ENCODE measurements at places on chromosomes 3 and 15.

GRCh38 chr15:57217778-57218598, 158.3 kb upstream of the CGNL1 start:
- DNase-seq, result no peak

DNA sequence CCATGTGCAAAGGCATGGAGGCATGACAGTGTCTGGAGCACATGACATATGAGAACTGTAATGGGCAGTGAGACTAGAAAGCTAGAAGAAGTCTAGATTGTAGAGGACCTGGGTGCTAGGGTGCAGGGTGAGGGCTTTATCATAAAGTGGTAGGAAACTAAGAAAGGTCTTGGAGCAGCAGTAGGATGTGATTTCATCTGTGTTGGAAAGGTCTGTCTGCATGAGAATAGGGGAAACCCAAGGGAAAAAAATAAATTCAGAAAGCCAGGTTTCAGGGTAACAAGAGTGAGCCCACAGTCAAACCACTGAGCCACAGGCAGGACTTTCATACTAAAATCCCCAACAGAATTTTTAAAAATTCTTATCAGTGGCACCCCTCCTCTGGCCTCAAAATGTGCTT, 54.5 kb downstream of the CCDC33 start:
- DNase-seq, result no peak

GRCh38 chr15:100341239-100341749, 481 bp downstream of the ADAMTS17 start:
- DNase-seq, result no peak

DNA sequence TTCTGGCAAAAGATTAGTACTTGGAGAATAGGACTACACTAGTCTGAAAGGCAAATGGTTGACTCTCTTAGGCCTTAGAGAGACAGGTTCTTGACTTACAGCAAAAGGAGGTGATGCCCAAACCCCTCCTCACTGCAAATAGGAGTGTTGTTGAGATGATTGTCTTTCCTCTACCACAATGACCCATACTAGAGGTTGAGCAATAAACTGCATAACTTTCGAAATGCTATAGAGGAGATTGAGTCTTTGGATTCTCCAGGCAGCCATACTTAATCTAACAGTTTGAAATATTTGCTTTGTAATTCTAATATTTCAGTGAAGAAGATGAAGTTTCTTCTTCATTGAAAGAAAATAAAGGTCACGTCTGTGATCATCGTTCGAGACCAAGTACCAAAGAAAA, 498.5 kb upstream of the GBE1 start:
- DNase-seq, result no peak

- DNase-seq, result no peak
Measured at GRCh38 chr3:157467200-157467599, 30.6 kb downstream of the PTX3 start.

DNA sequence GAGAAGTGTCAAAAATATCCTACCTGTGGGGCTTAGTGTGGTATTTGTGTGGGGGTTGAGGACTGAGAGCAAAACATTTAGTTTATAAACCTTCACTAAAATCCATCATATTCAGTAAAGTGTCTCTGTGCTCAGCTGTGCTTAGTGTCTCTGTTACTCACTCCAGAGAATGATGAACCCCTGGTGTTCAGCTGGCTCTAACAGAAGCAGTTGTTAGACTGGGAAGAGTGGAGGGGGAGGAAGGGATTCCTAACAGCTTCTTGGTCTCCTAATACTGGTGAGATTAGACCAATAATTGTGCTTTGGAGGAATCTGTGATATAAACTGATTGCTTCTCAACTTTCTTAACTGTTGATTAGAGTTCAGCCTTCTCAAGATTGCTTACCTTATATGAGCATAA, 1123.5 kb downstream of the ROBO2 start:
- no peak for DNase-seq

DNA sequence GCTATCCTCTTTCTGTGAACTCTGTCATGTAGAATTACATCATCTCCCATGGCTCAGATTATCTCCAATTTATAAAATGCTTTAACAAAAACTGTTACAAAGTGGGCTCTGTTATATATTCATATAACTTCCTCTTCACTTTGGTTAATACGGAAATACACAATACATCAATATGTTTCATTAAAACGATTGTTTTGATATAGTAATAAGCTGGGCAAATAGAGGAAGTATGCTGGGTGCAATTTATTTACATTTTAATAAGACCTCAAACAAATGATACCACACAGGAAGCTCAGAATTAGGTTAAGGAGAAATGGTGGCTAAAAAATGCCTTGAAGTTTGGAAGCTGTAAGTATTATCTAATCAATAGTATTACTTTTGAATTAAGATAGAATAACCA, 331.0 kb downstream of the ZBTB20 start:
- DNase-seq, result no peak
